ENCODE measurements at places on chromosomes 3 and 15.

DNA sequence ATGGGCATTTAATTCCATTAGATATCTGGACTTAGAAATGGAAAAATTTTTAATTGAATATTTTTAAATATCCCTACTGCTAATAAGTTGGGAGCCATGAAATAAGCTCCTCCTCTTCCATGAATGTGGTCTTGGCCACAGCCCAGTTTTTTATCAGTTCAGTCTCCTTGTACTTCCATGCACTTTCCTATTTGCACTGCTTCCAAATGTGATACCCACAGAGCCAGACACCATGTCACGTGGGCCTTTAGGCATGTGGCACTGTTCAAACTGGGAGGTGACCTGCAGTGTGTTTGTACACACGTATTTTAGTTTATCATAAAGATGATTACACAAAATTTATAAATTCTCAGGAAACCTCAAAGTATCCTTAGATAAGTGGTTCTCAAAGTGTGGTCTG, 80.1 kb upstream of the DGKG start:
- no peak for DNase-seq

DNA sequence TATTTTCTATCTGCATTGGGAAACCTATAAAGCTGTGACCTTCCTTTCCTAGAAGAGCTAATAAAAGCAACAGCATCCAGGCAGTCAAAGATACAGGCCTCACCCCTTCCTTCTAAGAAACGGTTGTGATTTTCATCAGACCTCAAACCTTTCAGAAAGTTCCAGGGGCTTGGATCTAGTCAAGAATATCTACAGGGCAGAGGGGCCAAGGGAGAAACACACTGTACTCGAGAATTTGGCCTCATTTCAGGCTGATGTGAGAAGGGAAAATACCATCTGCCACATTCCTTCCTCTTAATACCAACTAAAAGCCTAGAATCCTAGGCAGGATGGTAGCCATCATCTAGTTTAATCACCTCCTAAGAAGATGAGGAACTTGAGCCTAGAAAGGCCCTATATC, 24.5 kb upstream of the BCL6 start:
- no peak for DNase-seq

- no peak for DNase-seq
Measured at GRCh38 chr3:84965141-84965540, 6.4 kb downstream of the CADM2 start.

DNA sequence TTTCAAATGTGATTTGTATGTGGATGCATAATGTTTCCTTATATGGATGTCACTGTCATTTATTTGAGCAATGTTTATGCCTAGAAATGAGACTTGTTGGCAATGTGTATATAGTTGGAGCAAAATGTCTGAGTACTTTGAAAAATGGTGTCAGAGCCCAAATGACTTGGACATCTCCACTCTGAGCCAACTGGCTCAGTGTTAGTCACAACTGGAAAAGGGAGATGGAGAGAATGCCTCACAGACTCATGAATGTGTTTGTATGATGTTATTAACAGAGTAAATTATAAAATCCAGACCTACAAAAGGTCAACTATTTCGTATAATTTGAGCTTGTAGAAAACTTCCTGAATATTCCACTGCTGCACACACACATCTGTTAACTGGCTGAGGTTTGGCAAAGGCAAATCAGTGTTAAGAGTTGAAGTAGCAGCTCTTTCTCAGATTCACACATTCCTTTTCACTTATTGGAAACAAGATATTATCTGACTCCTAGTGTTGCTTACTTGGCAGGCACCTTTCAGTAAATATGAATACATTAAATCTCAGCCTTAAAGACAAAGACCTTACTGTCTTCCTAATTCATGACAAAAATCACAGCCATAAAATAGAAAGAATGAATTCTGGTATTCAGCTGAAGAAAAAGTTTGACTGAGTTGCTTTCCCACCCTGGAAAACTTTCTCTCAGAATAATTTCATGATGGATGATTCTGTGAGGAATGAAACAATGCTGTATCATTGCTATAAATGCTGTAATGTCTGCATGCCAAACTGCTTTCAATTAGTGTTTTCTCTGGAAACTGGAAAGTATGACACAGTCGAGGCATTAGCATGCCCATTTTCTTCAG, 27.0 kb downstream of the ADIPOQ start:
- DNase-seq, result no peak

GRCh38 chr15:52532427-52532826, 3.7 kb upstream of the MYO5A start:
- no peak for DNase-seq

- no peak for DNase-seq
Measured at GRCh38 chr3:3847994-3848922, 49.0 kb downstream of the LRRN1 start.

DNA sequence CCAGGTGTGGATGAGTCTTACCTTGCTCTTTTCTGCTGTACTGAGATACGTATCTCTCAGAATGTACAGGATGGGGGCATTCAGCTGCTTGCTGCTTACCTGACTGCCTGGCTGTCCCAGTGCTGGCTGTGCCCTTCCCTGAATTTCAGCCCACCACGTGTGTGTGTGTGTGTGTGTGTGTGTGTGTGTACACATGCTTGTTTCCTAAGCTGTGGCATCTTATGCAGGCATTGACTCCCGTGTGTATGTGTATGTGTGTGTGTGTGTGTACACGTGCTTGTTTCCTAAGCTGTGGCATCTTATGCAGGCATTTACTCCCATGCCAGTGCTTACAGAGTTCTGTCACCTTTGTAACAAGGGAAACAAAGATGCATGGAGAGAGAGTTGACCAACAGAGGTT, 60.4 kb upstream of the PLXNA1 start:
- DNase-seq, result no peak

GRCh38 chr15:101133751-101134261, 118.0 kb downstream of the CHSY1 start:
- DNase-seq, result no peak

- DNase-seq, result no peak
Measured at GRCh38 chr3:177364236-177364635, 167.0 kb upstream of the TBL1XR1 start.

DNA sequence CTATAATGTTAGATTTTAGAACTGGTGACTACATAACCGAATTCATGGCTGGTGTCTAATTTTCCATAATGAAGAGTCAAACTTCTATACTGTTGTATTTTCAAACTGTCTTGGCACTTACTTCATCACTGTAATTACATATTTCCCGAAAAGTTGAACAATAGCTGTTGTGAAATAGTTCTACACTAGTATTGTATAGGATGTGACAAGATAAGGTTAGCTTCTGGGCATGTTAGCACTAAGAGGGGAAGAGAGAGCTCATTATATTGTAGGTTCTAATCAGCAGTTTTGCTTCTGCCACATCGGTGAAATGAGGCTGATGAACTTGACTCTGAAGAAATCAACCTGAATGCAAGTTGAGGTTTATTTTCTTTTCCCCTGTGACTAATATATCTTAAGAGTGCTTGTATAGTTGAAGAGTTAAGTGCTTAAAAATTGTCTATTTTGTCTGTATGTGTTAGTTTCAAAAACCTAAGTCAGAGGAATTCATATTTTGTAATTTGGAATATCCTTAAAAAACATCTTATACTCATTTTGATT, 8.9 kb downstream of the GYG1 start:
- no peak for DNase-seq

DNA sequence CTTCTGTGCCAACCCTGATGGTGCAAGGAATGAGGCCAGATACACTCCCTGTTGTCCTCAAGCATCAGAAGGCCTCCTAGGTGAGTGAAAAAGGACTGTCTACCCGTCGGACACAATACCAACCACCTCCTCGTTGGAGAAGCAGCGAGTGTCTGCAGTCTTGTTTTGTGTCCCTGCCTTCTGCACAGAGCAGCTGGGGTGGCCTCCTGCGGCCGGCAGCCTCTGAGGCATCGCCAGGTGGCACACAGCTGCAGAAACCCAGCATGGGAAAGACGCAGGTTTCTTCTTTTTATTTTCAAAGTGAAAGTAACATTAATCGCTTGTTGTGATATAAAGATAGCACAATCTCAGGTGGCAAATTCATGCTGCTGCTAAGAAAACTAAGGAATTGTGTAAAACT, 509.9 kb downstream of the OCA2 start:
- DNase-seq, result no peak

- DNase-seq, result no peak
Measured at GRCh38 chr15:92709110-92709790, 53.7 kb upstream of the FAM174B start.

- no peak for DNase-seq
Measured at GRCh38 chr3:174495311-174495710, 363.8 kb upstream of the NAALADL2 start.
